Left forelimb (tissue), 1 donor: ENCODE measurements at places on chromosomes 2 and 18.

DNA sequence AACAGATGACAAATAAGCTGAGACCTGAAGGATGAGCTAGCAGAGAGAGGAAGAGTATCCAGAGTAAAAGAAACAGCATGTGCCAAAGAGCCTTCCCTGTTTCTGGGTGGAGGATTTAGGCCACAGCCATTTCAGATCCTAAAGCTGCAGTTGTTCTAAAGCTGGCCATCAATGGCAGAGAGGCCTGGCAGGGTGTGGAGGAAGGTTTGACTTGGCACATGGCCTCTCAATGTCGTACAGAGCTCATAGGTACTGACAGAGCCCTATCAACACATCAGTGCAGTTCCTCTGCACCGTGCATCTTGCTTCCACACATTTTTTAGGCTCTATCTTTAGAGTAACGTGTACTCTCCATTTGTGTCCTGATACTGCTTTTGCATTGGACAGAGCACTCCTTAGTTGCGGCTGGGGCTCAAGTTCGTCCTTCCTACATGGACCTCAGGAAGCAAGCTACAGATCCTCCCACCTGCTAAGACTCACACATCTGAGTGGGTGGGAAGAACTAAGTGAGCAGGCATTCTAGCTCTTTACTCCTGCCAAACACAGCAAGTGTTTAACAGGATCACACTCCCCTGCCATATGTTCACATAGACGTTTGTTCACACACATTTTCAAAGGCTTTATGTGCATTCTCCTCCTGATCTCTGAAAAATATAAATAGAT is 3.0 kb upstream of the CHMP3 start:
- no peak for DNase-seq

DNA sequence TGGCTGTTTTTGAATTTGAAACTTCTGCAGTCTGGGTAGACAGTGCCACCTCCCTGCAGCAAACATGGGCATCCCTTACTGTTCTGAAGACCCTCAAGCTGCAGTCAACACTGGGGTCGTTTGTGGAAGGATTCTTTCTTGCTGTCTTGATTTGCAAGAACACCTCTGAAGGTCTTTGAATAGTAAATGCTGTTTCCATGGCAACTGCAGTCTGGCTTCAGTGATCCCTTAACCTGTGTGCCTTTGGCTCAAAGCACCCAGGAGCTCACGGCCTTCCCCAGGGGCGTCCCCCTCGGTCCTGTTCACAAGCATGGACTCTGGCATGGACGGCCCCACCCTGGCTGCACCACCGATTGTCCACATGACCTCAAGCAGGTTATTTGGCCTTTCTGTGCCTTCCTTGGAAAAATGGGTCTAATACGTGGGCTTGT is 38.3 kb downstream of the LRRFIP1 start:
- DNase-seq = no peak

DNA sequence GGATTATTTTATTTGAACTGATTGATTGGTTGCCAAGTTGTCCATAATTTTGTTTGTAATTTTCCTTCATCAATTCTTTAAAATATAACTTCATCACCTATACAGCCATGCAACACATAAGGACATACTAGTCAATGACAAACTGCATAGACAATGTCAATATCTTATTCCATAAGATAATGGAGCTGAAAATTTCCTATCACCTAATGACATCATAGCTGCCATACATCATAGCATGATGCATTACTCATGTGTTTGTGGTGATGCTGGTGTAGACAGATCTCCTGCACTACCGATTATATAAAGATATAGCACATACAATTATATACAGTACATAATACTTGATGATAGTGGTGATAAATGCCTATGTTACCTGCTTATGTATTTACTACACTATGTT is 369.8 kb upstream of the NT5C1B start:
- no peak for DNase-seq

- no peak for DNase-seq
These were observed 232.2 kb downstream of the SETBP1 start for GRCh38 chr18:44912740-44913478.

DNA sequence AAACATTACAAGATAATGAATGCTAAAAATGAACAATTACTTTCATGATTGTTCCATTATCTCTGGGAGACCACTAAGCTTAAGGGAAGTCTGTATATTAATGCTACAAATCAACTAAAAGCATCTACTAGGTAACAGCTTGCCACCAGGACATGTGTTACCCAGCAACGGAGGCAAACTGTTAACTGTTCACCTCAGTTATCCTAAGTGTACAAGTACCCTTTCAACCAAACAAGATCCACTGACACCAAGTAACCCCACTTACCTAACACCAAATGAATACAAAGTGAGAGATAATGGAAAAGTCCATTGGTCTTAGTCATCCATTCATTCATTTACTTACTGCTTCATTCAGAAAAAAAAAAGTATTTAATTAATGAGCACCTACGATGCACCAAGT is 54.7 kb upstream of the KIDINS220 start:
- no peak for DNase-seq

GRCh38 chr2:217714287-217714751 is 288.5 kb downstream of the TNS1 start:
- no peak for DNase-seq

GRCh38 chr2:120383631-120384340 is 37.9 kb downstream of the INHBB start:
- DNase-seq = no peak

DNA sequence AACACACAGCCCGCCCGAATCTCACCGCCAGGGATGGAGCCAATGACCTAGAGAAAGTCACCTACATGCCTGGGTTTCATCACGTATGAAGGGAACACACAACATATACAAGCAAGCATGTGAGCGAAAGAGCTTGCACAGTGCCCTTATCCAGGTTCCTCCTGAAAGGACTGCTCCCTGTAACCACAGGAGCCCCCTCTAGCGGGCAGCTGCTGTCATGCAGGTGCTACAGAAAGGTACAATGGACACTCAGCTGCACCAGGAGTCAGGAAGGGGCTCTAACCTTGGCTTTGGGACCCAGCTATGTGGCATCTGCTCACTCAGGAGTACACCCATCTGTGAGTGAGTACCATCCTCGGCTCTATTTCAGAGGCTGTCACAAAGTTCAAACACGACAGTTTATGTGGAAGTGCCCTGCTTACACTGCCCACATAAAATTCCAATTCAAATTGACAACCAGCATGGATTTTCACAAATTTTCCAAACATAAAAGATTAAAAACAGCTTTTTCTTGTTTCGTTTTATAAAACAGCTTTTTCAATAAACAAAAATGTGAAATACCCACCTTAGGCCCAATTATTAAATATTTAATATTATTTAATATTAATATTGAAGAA is 3.5 kb downstream of the NDUFA10 start:
- DNase-seq = no peak

GRCh38 chr2:31426096-31426495 is 11.6 kb upstream of the XDH start:
- no peak for DNase-seq

GRCh38 chr2:209901172-209901571 is 101.3 kb upstream of the RPE start:
- no peak for DNase-seq

- DNase-seq = no peak
These were observed 147.8 kb upstream of the MAP2 start for GRCh38 chr2:209276000-209276399.

DNA sequence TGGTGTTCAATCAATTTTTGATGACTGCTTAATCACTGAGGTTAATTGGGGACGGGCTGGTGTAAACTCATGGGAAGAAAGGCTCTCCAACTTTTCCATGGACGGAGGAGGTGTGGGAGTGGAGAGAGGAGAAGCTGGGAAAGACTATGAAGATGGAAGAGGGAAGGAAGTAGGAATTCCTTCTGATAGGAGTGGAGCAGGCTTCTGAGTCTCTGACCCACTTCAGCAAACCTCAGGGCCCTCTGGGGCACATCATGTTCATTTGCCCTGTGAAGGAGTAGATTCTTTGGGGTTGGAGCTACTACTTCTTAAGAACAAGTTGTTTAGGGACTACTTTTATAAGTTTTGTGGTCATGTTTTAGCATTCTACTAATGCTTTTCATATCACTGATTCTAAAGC is 87.0 kb upstream of the MAP4K3 start:
- no peak for DNase-seq
